ENCODE measurements at places on chromosomes 7 and 10. TPM values are rescaled to one million over a fixed set of nuclear protein-coding genes. Genes with fewer than 3 reads are reported as not detected.

ELN gene
- 1.7 TPM for total RNA-seq

- no peak for DNase-seq
These were observed 24.6 kb upstream of the GLCCI1 start for GRCh38 chr7:7943951-7944350.

- DNase-seq = no peak
These were observed 88.2 kb upstream of the AUTS2 start for GRCh38 chr7:69510114-69510513.

DNA sequence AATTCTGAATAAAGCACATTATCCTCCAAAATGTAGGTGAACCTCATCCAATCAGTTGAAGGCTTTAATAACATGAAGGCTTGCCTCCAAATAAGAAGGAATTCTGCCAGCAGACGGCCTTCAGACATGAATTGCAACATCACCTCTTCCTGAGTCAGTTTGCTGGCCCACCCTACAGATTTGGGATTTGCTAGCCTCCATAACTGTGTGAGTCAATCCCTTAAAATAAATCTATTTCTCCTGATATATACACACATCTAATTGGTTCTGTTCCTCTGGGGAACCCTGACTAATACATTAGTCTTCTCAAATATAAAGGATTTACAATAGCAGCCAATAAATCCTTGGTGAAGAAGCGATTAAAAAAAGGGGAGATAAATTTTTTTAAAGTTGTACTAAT, 34.8 kb upstream of the OSBPL3 start:
- no peak for DNase-seq

GRCh38 chr10:77571490-77571889, 66.1 kb downstream of the KCNMA1 start:
- DNase-seq = no peak

DNA sequence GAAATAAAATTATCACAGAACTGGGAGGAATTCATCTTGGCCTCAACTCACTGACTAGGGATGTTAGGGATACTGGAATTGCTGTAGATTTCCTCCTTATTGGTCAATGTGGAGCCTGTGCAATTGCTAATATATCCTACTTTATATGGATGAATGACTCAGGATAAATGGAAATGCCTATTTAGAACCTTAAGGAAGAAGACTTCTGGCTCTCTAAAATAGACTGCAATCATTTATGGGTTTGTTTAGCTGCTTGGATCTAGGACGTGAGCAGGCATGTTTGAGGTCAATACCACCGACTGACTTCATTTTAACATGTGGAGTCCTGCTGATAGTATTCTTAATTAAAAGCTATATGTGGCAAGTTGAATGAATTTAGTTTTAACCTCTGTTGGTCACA, 1040.1 kb upstream of the LRRN3 start:
- no peak for DNase-seq

DNA sequence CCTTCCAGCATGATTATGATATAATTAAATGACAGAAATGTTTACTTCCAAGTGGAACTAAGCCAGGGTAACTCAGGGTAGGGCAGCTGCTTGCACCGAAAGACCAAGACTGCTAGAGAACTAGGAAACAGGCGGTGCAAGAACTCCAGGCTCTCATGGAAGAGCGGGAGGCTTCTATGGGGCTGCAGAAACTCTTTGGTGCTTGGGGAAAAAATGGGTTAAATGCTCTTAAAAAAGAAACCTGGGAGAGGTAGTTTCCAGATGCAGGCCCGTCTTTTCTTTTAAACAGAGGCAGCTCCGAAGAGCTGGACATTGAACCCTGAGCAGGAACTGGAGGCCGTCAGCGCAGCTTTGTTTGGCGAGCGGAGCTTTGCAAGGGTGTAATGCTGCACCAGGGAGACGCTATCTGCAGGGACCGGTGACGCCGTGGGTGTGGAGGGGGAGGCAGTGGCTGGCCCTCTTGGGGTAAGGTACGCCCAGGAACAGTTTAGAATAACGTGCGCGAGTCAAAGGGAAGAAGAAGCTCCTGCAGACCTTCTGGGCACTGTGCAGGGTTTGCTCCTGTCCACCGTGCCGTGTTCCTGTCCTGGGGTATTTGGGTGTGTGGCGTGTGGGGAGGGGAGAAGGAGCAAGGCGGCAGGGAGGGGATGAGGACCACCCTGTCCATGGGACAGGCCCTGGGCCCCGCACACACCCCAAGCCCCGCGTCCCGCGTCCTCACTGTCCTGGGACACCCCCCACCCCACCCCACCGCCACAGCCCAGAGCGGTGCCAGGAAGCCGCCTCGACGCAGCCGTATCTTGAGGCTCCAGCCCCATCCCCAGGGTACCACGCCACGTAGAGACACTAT, 59.0 kb downstream of the EGFR start:
- no peak for DNase-seq
